ENCODE measurements at places on chromosomes 5 and 9.

DNA sequence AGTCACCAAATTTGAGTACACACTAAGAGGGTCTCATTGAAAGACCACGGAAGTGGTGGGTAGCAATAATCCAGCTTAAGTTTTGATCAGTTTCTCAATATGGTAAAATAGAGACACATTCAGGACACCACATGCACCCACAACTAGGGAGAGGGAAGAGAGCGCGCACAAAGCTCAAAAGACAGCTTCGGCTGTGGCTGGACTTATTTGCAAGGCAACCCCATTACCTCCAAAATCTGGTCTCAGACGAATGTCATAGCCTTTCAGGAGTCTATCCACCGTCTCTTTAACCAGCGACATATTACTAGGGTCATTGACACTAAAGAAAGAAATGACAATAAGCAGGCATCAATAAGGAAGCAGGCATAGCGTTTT lies 443 bp downstream of the GABRB2 start:
- DNase-seq: no peak

GRCh38 chr9:93295031-93295430 lies 111.1 kb downstream of the WNK2 start:
- DNase-seq: no peak

DNA sequence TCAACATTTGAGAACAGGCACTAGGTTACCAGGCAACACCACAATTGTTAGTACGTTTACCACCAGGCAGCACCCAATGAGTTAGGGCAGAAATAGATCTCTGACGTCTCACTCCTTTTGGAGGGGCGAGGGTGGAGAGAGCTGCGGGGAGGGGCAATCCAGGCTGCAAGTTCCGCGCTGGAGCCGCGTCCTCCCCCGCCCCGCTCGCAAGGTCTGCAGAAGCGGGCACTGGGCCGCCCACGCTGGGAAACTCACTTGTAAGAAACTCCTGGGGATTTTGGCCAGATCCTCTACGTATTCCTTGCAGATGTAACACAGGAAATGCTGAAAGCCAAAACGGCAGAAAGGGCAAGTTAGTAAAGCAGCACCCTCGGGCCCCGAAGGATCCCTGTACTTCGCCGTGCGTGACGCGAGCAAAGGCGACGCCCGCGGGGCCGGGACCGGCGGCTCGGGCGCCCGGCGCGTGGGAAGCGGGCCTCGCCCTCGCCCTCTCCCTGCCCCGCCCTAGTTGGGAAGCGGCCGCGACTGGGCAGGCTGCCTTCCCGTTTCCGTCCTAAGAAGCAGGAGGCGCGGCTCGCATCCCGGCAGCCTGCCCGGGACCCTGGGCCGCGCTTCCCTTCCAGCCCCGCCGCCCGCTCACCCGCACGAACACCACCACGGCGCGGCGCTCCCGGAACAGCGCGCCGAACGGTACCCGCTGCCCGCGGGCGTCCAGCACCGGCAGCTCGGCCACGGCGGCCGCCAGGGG lies 493 bp downstream of the PRXL2C start:
- peak; percentile 75 for DNase-seq

GRCh38 chr5:102937894-102938293 lies 182.0 kb downstream of the GIN1 start:
- no peak for DNase-seq

GRCh38 chr5:168364750-168365550 lies 73.5 kb downstream of the WWC1 start:
- DNase-seq: no peak

- no peak for DNase-seq
Observed at GRCh38 chr9:114039484-114039883, 38.6 kb downstream of the AMBP start.

GRCh38 chr9:91416096-91416712 lies 7.4 kb downstream of the NFIL3 start:
- no peak for DNase-seq

- DNase-seq: no peak
Observed at GRCh38 chr5:134051305-134051704, 46.5 kb upstream of the VDAC1 start.

- DNase-seq: no peak
Observed at GRCh38 chr9:104232781-104233341, 138.8 kb downstream of the SMC2 start.

- no peak for DNase-seq
Observed at GRCh38 chr9:130665431-130666392, 1.3 kb downstream of the PRDM12 start.
